ENCODE measurements at places on chromosomes 7 and 10.
A peak's percentile ranks its signal among the peaks of the same experiment; 100 is the strongest.

GRCh38 chr10:124541076-124541903 lies 79.7 kb downstream of the LHPP start:
- DNase-seq = no peak

DNA sequence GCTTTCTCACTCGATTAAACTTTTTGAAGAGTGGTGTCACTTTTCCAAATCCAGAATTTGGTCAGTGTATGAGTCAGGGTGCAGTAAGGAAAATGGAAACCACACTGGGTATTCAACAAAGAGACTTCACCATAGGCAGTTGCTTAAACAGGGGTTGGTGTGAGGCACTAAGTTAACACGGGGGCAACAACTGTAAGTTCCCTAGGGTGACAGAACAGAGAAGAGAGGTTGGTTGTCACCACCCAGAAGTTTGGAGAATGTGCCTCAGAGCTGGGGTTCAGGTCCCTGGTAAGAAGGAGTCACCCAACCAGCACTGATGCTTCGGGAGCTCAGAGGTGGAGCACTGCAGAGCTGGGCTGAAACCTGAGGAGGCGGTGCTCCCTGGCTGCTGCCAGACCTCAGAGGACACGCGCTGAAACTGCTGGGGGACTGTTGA lies 170.4 kb downstream of the ARID5B start:
- no peak for DNase-seq

DNA sequence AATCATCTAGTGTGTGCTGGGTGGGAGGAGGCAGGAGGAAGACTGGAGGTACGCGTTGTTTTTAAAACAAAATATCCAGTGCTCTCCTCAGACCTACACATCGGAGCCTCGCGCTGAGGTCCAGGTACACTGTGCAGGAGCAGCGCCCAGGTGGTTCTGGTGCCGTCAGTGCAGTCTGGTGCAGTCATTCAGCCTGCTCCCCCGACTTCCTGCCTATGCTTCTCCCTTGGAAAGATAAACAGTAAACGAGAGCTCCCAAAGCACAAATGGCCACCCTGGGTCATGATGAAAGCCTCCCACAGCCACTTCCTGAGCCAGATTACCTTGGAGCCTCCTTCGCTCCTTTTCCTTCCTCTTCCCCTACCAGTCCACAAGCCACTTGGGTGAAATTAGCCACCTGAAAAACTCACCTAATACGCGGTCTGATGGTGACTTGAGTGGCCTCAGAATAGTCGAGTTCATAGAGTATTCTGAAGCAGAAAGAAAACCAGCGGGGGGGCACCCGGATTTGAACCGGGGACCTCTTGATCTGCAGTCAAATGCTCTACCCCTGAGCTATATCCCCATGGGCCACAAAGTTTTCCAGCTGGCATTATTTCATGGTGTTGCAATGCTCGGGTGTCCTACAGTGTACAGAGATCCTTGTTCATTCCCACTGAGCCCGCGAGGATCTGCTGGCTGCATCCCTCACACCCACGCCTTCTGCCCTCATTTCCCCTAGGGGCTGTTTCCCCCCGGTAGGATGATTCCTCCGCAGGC lies 82.5 kb downstream of the ZNF467 start:
- DNase-seq = no peak

DNA sequence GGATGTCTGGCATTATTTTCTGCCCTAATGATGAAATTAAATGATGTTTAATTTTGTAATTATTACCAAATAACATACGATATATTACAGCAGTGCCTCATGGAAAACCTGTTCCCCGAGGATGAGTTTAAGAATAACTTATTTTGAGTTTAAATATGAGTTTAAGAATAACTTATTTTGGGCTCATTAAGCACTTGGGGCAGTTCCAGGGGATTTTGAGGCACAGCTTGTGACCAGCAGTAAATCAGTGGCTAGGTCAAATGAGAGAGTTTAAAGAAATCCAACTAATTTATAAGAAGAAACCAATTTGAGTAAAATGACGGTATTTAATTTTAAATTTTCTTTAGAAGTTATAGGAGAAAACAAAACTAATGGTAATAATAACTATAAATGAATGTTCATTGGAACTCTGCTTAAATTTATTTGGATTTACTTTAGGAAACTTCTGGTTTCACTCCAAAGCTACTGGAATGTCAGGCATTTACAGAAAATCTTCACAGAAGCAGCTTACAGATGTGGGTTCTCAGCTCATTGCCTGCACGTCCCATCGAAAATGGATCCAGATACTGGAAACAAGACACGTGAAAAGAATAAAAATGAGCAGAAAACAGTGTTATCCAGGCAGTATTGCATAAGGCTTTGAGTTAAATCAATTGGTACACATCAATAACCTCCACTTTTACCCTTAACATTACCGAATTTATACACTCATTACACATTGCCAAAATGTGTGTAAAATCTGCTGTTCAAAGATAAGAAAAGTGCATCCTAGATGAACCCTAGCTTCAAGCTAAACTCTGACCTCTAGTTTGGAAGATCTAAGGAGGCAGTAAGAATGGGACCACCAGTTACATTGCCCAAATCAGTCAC lies 784.5 kb upstream of the IGFBP3 start:
- DNase-seq = no peak

GRCh38 chr7:1543826-1544177 lies 12.2 kb downstream of the TMEM184A start:
- no peak for DNase-seq

DNA sequence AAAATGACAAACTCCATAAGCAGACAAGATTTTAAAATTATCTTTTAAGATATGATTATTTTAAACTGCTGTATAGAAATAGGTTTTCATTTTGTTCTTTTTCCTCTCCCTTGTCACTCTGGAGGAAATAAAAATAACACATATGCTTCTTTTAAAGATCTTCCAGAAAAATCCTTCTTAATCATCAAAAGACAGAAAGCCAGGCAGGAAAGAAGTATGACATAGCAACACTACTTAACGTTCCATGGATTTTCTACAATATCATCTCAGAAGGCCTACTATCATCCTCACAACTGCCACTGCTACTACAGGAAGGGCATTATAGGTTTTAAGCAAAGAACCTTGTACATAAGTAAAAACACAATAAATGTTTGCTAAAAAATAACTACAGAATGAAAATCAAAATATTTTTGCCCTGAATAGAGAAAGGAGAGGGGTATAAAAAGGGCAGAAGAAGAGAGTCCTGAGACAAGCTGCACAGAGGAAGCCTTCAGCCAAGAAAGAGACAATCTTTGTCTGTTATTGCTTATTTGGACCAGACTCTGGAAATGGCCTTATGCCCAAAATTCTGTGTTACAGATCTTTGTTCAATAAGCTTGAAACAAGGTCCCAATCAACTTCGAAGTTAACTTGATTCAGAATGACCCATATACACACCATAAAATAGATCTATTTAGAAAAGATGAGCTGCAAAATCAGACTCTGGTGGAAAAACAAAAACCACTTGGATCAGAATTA lies 67.8 kb downstream of the ABI1 start:
- DNase-seq = no peak

DNA sequence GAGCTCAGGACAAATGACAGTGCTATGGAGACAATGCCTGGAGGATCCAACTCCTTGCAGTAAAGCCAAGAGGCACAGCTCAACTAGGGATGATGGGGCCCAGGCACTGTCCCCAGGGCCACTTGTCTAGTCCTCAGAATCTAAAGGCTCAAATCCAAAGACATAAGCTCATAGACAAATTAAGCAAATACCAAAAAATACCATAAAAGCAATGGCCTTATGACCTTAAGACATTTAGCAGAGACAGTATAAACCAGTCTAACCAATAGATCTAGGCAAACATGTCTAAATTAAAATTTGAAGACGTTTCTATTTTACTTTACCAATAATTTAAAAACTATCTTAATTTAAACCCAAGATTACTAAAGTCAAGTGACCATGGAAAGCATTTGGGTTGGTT lies 14.8 kb upstream of the MKLN1 start:
- DNase-seq = no peak

- DNase-seq = no peak
Observed at GRCh38 chr7:126302639-126303038, 950.1 kb downstream of the GRM8 start.

DNA sequence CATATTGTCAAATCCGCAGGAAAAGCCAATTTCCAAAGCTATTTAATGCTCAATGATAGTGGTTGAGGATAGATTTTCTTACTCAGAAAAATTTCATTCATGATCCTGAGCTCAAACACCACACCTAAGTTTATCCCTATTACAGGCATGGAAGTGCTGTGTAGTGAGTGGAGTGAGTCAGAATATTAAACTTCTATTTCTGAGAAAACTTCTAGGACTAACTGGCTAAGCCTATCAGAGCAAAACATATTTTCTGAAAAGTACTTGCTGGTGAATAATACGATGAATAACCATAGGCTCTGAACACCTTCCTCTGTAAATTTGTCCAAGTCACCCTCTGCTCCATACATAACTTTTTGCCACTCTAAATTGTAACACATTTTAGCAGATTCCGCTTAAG lies 221.5 kb downstream of the SUGCT start:
- DNase-seq = no peak

DNA sequence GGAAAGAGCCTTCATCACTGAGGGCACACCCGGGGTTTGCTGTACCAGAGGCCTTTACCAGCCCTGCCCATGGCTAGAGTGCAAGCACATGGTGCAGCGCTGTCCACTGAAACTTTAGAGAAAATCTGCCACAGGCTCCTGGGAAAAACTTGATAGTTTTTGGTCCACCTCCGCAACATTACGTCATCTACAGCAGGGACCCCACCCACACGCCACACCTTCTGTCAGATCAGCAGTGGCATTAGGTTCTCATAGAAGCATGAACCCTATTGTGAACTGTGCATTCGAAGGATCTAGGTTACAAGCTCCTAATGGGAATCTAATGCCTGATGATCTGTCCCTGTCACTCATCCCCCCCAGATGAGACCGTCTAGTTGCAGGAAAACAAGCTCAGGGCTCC lies 2.5 kb upstream of the ODAD2 start:
- DNase-seq = no peak

GRCh38 chr10:113381981-113382509 lies 170.8 kb upstream of the HABP2 start:
- DNase-seq = peak; percentile 8

DNA sequence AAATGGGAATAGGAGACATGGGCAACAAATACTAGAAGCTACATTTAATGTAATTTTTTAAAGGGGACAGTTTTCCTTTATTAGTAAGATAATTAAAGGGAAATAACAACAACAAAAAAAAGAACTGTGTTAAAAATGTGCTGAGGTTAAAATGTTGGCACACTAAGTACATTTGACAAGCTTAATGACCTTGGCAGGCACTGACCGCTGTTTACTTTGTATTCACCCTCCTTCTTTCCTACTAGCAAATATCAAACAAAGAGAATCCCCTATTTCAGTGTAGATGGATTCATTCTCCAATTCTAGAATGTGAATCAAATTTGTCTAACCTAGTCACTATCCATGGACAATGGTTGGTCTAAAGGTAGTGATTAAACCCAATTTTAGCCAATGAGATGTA lies 77.5 kb upstream of the TOMM7 start:
- DNase-seq = no peak

DNA sequence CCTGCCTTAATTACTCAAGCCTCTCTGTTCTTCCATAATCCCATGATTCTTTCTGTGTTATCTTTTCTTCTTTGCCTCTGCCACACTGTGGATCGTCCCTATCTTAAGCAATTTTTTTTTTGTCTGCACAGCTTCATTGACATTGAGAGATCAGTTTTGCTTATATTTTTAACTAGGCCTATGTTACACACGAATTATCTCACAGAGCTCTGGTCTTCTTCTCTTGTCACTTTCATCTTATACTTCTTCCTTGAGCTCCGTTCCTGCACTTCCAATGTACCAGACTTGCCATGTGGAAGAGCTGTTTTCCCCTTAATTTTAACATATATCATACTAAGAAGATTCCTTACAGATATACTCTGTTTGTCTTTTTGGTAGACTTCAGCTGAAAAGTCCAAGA lies 106.1 kb downstream of the MAGI2 start:
- no peak for DNase-seq

DNA sequence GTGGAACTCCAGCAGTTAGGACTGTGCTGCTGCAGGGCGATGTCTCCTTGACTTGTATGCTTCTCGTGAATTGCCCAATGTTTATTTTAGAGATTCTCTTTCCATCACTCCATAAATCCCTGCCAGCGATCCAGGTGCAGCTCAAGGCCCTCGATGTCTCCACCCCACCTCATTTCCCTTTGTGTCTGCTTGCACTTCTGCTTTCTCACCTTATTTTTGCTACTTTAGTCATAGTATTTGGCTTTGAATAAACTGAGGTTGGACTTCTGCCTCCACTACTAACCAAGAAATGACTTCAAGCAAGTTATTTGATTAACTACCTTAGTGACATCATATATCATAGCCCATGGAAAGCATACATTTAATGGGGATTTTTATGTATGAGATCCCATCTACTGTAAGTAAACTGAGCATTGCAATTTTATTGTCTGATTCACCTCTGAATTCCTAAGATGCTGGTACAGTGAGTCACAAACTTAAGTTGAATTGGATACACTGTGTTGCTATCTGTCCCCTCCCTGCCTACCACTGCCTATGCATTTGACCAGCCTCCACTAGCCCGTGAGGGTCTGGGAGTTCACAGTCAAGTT lies 255.8 kb downstream of the ABCA13 start:
- no peak for DNase-seq

DNA sequence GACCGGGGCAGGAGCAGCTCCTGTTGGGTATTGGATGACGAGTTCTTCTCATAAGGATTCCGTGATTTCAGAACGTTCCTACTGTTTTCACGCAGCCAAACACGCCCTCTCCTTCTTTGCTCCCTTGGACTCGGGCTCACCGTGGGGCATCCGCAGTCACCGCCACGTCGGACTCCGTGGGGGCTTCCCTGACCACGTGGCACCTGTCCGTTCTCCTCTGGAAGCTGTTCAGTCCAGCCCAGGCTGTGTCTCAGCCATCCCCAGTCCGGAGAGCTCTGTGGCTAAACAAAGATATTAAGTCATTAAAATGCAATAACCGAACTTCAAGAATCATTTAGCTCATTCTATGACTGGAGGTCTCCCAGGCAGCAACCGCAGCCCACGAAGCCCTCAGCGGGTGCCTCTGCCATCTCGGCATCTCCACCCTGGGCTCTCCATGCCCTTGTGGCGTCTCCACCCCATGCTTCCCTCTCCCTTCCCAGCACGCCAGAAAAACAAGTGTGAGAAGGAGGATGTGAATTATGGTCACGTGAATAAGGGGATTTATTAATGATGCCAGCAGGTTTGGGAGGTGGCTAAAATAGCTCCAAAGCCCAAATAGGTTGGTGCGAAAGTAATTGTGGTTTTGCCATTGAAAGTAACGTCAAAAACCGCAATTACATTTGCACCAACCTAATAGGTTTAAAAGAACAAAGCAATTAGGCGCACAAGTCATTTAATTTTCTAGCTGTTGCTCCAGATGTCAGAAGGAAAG lies 224.6 kb upstream of the PPP2R2D start:
- no peak for DNase-seq

Data from stimulated activated CD8-positive, alpha-beta memory T cell treated with anti-CD3 and anti-CD28 coated beads, Interleukin-7, amount 100 ng/mL, for 1 hour (primary cell).